Activated CD4-positive, alpha-beta memory T cell treated with anti-CD3 and anti-CD28 coated beads, Interleukin-2, amount 10 ng/mL, durations not matched to agents 7 days and 5 days (primary cell): ENCODE measurements at places on chromosomes 7 and 10. TPM values are rescaled to one million over a fixed set of nuclear protein-coding genes. Genes with fewer than 3 reads are reported as not detected.

DNA sequence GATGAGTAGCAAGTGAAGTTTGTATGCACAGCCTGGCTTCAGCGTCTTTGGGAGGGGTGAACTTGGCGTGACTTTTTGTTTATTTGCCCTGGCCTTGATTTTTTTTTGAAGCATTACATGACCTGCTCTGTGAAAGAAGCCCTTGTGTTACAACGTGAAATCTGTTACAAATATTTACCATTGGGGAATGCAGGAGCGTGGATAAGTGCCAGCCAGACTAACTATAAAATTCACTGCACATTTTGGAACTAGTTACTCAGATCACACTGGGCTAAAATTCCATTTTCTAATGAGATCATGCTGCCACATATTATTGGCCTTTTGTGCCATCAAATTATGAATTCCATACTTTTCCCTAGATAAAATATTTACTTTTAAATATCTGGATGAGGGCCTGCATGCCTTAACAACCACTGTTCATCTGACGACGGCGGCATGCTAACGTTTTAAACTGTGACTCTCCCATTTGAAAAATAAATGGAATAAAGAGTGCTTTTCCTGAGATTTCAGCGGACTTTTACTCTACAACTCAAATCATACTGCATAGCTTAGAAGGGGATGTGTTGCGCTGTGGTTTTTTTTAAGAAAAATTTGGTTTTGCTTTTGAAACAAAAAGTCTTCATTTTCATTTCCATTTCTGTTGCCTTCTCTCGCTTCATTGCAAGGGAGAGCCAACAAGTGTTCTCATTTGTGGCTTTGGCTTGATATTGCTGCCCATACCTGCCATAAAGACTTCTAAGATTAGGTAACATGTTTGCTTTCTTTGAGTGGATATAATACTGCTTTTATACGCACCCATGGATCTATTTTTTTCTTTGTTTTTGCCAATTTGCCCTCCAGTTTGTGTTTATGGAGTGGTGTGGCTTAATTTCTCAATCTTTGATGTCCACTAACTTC lies 352.2 kb downstream of the TFEC start:
- DNase-seq = no peak

- no peak for DNase-seq
Observed at GRCh38 chr10:30630571-30630970, 1.0 kb upstream of the LYZL2 start.

DNA sequence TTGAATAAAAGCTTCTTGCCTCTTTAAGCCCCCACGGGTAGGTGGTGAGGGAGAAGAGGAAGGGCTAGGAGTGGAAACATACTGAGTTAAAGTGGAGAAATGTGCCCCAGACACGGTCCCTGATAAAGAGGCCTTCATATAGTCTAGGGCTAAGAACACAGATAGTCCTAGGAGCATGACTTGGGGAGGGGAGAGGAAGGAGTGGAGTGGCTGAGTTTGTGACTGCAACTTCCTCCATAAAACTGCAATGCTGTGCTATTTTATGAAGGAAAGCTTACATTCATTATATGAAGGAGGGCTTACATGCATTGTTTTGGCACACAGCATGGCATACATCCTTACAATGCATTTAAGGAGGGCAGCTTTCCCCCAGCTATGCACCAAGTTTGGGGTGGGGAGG lies 1129.4 kb upstream of the LRRTM3 start:
- no peak for DNase-seq

ZPBP gene
- not detected for total RNA-seq

CALHM3 gene
- 0.53 TPM for total RNA-seq

GRCh38 chr7:128030654-128031611 lies at the start of gene LRRC4:
LRRC4 (minus strand) TSS chr7:128031437; CDS start chr7:128030640, 797 bp downstream.
- DNase-seq = peak; percentile 42

TMEM213 gene
- 0.73 TPM for total RNA-seq

DNA sequence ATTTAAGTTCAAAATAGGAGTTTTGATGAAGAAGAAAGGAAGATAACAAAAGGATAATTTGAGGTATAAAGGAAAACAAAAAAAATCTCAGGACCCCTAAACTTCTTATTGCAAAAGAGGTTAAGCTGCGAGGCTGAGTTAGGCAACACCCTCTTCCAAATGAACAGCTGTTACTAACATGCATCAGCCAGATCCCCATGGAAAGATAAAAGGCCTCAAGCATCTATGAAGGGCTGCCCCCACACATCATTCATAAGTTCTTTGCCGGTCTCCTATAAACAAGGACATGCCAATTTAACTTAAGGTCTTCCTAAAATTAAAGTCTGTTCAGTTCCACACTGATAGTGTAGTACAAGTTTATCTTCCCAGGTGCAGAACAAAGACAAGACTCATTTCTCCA lies 75.8 kb upstream of the IMMP2L start:
- DNase-seq = no peak

GRCh38 chr10:27998954-27999275 lies at the start of gene ODAD2:
ODAD2 (minus strand) TSS chr10:27999079; CDS start chr10:27995142, 3,937 bp downstream.
- no peak for DNase-seq

DNA sequence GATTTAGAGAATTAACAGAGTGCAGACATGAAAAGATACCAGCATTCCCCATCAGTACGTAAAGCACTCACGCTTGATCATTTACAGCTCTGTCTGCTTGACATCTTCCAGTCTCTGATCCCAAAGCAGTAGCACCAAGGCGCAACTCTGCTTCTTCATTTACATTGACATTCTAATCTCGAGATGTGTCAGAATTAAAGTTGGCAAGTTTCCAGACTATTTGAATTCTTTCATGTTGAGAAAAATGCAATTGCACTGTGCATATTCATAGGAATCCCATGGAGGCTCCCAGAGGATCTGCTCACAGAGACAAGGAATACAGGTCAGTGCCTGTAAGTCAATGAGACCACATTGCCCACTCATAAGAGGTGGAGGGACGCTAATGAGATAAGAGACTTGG lies 183.9 kb downstream of the LRRN3 start:
- no peak for DNase-seq

GRCh38 chr10:87866412-87866974 lies 3.1 kb downstream of the PTEN start:
- DNase-seq = no peak

VWA2 gene
- total RNA-seq = not detected

GRCh38 chr7:142301299-142301698 lies 43.4 kb upstream of the PRSS58 start:
- DNase-seq = no peak

CALY gene
- not detected for total RNA-seq

DNA sequence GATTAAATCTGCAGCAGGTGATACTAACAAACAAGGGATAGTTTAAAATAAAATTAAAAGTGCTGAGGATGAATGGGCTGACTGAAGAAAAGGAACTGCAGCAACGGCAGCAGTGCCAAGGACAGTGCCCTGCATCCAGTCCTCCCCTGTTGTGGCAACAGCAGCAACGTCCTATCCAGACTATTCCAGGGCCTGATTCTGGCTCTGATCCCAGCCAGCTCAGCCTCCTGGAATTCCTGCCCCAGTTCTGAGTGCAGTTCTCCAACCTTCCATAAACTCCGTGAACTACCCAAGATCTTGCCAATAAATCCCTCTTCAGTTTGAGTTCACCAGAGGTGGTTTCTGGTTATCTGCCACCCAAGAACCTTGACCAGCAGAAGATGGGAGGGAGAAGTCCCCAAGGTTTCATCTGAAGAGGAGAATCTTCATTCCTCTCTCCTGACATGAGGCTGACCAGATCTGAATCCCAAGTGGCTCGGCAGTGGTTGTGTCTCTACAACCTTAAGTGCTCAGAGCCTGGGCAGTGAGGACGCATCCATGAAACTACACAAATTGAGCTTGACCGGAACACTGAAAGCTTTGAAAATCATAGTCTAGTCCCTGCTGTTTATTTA lies 115.8 kb downstream of the SORBS1 start:
- DNase-seq = no peak

DNA sequence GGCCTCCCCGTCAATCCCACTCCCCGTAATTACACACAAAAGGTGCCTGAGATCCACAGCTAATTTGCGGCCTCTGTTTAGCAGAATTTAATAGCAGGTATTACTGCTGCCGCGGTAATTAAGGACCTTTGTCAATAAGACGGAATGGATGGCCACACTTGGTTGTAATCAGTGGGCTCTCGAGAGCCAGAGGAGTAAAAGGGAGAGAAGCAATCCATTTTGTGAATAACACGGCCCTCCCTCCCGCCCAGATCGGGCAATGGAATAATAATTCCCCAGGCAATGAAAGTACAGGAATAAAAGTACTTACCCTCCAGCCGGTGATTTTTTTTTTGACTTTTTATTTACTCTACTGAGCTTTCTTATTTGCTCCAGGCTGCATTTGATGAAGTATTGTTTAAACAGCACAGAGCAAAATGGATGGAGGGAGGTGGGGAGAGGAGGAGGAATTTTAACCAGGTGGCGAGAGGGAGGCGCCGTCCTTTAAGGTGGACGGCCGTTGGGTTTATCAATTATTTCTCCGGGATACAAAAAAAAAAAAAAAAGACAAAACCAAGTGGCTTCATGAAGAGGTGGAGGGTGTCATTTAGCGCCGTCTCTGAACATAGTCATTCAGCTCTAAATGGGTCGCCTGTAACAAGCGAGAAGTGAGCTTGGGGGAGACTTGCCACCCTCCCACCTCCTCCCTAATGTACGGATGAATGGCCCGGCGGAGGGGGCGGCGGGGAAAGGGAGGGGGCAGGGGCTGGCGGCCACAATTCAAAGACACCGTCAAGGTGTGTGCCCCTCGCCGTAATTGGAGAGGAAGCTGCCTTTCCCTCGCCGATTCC lies 120.3 kb downstream of the BUB3 start:
- DNase-seq = no peak

PAX4 gene
- not detected for total RNA-seq

DNA sequence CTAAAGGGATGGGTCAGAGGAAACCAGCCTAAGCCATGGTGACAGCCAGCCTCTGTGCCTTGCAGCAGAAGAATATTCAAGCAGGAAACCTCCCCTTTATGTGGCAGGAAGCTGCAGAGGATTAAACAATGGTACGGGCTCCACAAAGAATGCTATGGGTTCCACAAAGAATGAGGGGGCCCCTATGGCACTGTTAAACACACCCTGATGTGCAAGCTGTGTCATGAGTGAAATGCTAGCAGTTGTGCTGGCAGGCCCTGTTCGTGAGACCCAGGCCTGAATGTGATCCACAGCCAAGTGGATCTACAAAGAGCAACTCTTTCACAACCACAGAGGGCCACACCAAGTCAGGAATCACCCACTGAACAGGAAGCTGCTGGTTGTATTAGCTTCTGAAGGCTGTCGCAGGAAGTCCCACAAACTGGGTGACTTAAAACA lies 68.9 kb downstream of the MYOF start:
- DNase-seq = peak; percentile 64

DNA sequence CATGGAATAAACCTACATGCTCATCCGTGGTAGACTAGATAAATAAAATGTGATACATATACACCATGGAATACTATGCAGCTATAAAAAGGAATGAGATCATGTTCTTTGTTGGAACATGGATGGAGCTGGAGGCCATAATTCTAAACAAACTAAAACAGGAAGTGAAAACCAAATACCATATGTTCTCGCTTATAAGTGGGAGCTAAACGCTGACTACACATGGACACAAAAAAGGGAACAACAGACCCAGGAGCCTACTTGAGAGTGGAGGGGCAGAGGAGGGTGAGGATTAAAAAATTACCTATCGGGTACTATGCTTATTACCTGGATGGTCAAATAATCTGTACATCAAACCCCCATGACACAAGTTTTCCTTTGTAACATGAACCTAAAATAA lies 68.7 kb upstream of the SEC61G start:
- DNase-seq = no peak

DNA sequence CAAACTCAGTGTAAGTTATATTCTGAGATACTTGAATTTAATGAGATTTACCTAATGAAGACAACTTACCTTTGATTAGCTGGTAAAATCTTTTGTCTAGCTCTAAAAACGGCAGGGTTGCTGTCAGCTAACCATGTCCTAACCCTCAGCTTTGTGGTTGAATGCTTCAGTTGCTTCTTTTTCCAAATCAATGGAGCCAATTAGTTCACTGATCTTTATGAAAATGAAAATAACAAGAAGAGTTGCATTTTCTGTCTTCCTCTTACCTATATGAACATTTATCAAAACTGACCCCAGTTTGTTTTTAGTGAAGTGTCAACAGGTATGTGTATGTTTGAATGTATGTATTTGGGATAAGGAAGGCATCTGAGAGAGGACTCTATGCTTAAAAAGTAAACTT lies 253.1 kb upstream of the MTPN start:
- no peak for DNase-seq

DNA sequence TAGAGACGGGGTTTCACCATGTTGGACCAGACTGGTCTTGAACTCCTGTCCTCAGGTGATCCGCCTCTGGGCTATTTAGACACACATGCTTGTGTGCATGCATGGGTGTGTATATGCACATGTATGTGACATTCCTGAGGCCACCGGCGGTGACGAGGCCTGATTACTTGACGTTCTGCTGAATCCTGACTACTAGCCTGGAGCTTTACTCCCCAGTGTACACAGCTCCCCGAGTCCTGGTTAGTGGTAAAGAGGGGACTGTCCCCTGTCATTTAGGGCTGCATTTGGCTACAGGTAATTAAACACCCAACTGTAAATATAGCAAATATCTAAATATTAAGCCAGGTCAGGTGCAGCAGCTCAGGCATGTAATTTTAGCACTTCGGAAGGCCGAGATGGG lies 14.2 kb downstream of the GTF2IRD1 start:
- no peak for DNase-seq

- no peak for DNase-seq
Observed at GRCh38 chr10:34323192-34323591, 491.9 kb downstream of the PARD3 start.

DNA sequence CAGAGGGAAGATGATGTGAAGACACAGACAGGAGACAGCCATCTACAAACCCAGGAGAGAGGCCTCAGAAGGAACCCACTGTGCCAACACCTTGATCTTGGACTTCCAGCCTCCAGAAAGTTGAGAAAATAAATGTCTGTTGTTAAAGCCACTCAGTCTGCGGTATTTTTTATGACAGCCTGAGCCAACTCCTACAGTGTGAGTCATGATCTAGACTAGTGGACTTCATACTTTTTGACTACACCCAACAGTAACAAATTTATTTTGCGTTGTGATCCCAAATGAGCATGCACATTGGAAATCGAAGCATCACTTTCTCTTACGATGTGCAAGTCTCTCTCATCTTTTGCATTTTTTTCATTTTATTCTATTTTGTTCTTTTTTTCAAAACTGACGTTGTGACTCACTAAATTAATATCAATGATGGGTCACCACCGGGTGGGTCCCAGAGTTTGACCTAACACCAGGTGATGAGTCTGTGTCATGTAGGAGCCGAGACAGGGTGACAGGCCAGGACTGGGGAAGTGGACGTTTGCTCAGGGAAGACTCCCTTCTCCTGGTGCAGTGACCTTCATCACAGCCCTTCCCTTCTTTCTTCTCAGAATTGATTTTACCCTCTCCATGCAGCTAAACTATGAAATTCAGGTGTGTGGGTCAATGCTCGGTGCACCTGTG lies 28.9 kb downstream of the PHYH start:
- no peak for DNase-seq

- no peak for DNase-seq
Observed at GRCh38 chr7:31335161-31335856, 5.2 kb downstream of the NEUROD6 start.

DNA sequence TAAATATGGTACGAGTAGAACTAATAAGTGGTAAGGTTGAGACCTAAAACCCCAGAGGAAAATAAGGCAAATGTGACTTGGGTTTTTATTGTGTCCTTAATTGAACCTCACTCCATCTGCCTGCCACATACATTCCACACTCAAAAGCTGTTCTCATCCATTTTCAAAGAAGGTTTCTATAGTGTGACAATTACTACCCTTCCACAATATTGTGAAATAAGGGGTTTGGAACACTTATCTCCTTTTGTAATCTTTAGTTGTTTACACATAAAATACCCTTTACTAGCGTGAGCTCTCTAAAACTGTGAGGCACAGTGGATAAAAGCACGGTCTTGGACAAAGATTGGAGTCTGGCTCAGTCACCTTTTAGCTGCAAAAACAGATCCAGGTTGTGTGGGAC lies 166.6 kb downstream of the THSD7A start:
- DNase-seq = no peak

SLC39A12 gene
- not detected for total RNA-seq
